ENCODE measurements at places on chromosomes 2 and 18.

DNA sequence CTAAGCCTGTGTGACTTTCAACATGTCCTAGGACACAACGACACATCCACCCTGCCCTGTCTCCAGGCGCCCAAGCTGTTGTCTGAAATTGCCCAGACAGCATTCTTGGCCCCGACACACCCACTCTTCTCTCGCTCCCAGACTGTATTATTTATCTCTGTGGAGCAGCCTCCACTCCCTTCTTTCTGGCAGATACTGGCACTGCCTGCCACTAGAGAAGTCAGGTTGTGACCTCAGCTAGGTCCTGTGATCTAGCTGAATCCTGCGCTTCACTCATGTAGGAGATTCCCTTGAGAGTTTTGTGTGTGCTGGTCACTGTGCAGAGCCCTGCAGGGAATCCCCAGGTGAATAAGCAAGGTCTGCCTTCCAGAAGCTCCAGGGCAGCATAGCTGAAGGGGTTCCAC, 77.1 kb upstream of the TNP1 start:
- no peak for DNase-seq

DNA sequence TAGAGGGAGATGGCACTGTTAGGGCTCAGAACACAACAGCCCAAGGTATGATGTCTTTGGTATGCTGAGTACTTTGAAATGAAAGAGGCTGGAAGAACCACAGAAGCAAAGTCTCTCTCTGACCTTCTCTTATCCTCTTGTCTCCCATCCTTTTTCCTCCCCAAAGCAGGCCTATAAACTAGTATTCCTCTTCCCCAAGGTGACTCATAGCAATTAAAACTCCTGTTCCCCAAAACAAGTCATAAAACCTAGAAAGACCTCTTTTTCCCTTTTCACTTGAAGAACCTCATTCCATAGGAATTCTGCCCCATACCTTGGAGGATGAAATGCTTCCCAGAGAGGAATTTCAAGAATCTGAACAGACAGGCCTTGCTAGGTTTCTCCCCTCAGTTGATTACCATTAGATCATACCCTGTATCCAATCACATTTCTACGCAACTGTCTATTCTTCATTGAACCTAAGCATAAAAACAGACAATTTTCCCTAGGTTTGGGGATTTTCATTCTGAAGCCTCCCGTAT, 25.7 kb downstream of the MDH1 start:
- DNase-seq = no peak

DNA sequence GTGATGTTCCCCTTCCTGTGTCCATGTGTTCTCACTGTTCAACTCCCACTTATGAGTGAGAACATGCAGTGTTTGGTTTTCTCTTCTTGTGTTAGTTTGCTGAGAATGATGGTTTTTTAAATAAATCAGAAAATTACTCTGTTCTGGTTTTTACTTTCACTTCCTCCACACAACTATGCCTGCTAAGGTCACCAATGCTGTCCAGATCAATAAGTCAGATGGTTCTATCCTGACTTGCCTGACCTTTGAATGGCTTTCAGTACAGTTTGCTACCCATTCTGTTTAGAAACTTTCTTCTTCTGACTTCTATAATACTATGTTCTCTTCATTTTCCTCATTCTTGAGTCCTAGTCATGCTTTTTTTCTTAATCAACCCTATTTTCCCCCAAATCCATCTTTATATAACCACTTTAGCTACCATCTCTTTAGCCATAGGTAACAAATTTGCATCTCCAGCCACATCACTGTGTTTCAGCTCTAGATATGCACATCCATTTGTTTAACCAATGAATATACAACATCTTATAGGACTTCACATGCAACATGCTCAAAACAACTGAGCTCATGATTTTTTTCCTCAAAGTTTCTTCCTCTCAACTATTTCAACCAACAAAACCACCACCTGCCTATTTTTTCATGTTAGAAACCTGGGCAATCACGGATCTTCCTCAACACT, 58.8 kb upstream of the SLC38A11 start:
- DNase-seq = no peak

DNA sequence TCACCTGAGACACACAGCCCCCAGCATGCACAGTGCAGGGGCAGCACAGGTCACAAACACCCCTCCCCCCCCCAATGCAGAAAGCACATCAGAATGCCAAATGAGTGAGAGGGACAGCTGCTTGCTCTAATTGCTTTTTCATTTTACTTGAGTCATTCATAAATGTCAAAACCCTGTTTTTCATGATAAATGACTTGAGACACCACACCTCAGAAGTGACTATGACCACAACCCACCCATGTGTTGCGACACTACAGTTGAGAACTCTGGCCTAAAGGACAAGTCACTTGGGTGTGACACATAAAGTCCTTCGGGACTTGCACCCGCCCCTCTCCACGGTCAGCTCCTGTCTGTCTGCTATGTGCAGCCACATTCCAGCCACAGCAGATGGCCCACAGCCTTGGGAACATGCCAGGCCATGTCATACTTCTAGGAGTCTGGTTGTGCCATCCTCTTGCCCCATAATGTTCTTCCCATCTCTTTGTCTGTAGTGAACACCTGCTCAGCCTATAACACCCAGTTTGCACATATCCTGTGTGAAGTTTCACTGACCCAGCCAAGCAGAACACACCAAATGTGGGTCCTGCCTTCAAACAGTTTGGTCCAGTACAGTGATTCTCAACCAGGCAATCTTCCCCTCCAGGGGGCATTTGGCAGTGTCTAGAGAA, 30.2 kb upstream of the RIOK3 start:
- DNase-seq = no peak

- no peak for DNase-seq
Observed at GRCh38 chr2:72000110-72000509, 147.6 kb downstream of the CYP26B1 start.

- DNase-seq = no peak
Observed at GRCh38 chr18:32919799-32920198, 147.0 kb upstream of the KLHL14 start.

- no peak for DNase-seq
Observed at GRCh38 chr2:177183860-177184259, 28.7 kb upstream of the HNRNPA3 start.

GRCh38 chr2:3642521-3643215, 15.3 kb upstream of the ALLC start:
- DNase-seq = no peak

- DNase-seq = no peak
Observed at GRCh38 chr2:228409493-228409892, 228.0 kb upstream of the SPHKAP start.

- no peak for DNase-seq
Observed at GRCh38 chr2:100460904-100461530, 9.3 kb upstream of the NMS start.

DNA sequence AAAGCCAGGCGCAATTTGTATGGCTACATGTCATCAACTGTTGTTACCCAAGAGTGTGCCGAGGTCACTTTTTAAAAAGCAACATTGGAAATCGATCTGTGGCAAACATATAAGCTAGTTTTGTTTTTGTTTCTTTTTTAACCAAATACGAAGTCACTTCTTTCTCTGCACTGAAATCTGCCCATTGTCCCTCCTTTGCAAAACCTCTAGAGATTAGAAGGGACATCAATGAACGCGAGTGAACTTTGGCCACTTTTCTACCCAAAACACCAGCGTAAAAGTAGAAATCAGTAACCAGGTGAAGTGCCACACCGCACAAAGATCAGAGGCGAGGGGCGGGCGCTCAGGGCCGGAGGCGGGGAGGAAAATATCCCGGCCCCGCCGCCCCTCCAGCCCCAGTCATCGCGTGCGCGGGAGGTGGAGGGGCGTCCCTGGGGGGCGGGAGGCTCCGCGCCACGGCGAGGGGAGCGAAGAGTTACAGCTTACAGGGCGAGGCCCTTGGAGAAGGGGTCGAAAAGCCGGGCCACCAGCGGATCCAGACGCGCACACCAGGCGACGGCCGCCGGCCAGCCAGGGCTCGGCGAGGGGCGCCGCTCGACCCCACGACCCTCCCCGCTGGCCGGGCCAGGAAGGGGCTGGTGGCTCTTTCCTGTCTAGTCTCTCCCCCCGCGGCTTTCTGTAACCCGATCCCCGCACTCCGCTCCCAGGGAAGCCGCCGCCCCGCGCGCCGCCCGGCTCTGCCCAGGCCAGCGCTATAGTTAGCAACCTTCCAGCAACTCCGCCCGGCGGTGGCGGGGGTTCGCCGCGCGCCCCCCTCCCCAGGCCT, 993 bp downstream of the RBMS1 start:
- DNase-seq = no peak

DNA sequence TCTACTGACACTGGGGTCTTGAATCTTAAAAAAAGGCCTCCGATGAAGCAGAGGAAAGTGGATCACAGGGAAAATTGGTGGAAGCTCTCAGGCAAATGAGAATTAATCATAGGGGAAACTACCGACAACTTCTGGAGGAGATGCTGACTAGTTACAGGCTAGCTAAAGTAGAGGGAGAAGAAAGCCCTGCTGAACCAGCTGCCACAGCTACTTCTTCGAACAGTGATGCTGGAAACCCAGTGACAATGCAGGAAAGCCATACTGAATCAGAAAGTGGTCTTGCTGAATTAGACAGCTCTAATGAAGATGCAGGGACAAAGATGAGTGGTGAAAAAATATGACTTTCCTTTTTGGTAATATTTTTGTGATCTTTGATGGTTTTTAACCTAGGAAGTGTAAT, 44.9 kb upstream of the SLC3A1 start:
- no peak for DNase-seq
